ENCODE measurements at places on chromosomes 16 and 17.

GRCh38 chr16:23901178-23902033 is 65.6 kb downstream of the PRKCB start:
- no peak for DNase-seq

DNA sequence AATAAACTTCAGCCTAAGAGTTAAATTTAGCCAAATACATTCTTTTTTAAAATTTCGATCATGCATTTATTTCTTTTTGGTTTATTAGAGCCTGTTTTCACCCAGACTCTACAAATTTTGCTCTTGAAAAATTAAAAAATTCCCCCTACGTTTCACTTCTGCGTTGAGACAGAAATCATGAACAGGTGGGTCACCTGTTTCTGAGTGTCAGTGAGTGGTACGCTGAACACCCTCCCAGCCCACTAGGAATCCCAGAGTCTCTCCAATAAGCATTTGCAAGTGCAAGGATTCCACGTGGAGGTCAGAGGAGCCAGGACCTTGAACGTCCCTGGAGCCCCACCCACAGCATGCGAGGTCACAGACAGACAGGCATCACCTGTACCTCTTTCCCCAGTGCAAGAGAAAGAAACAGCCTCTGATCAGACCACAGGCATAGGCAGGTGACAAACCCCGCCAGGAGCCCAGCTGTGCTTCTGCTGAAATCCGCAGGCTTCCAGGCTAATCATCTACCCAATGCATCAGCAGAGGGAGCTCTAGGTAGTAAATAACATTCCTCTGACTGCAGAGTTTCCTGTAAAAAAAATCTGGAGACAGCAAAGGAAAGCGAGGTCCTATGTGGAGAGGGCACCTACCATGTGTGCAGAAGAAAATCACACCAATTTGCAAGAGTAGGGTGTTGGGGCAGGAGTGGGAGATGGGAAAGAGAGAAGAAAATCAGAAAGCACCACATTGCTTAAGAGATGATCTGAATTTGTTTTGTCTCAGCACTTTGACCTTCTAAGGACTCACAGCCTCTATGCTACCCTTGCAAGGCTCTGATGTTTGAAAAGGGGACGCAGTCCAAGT is 5.9 kb upstream of the XYLT1 start:
- no peak for DNase-seq

DNA sequence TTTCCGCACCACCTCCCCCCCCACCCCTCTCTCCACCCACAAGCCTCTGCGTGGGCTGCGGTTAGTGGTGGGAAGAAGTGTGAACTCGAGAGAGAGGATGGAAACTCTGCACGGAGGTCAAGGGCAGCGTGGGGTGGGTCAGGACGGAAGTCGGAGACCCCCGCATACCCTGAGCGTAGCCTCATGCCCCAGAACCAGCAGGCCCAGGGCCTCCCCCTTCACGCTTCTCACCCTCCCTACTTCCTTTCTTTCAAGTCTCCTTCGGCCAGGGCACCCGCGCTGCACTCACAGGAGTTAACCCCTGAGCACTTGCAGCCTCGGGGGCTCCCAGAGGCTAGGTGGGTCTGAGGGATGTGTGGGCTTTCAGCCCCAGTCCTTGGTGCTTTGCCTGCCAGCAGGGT is 9.2 kb downstream of the TBKBP1 start:
- no peak for DNase-seq

GRCh38 chr17:62045517-62045916 is 19.6 kb downstream of the MED13 start:
- DNase-seq: no peak

GRCh38 chr17:57810721-57811637 is 38.9 kb downstream of the MRPS23 start:
- DNase-seq: no peak

DNA sequence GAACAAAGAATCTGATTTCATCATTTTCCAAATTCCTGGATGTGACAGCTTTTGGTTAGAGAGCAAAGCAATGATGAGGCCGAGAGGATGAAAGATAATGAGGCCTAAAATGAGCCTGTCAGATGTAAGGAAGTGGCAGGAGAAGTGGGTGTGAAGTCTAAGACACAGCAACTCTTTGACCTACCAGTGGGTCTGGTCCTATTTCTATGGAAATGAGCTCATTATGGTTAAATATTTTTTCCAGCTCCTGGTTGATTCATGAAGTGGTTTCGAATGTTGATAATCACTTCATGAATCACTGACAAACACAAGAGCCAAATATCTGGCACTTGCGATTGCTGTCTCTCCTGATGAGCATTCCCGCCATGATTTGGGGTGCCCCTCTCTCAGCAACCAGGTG is 273.3 kb upstream of the CDH5 start:
- DNase-seq: no peak

GRCh38 chr16:85205747-85206471 is 93.6 kb upstream of the CIBAR2 start:
- DNase-seq: no peak

GRCh38 chr17:75480281-75480680 is 23.8 kb downstream of the TMEM94 start:
- DNase-seq: no peak

DNA sequence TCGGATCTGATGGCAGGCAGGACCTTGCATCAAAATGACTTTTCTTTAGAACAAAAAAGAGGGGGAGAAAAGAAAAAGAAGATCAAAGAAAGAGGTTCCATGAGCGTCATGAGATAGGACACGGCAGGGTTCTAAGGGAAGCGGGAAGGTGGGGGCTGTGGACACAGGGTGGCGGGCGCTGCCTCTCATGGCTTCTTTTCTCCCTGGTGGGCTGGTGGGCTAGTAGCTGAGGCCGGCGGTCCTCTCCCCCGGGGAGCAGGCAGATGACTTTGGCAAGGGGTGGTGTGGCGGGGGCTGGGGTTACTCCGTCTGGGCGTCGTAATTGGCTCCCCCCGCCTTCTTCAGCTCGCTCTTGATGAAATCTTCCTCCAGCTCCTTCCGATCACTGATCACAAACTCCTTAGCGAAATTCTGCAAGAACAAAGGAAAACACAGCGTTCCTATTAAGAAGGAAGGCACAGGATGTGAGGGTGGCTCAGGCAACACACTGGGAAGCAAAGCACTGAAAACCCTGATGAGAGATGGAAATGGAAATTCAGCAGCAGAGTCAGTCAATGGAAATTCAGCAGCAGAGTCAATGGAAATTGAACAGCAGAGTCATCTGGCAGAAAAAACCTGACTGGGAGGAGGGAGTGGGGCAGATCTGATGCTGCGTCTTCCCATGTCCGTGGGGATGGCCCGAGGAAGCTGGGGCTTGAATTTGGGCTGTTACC is 51.2 kb downstream of the COTL1 start:
- DNase-seq: no peak

- DNase-seq: no peak
Measured at GRCh38 chr17:14818469-14818868, 446.7 kb downstream of the PMP22 start.

DNA sequence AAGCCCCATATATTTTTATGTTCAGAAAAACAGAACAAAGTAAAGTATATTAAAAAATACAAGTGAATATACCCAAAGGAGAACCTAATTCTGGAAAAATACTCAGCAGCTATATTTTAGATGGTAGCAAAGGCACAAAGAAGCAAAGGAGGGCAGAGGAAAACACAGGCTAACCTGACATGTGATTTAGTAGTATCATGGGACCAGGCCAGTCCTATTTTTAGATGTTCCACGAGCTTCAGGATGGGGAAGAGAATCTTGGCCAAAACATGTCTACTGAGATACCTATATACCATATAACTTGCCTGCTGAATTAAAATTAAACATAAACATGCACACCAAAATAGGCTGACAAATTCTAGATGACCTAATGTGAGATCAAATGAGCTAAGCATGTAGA is 32.9 kb downstream of the SMYD4 start:
- no peak for DNase-seq

GRCh38 chr17:65155622-65156021 is 18.5 kb downstream of the RGS9 start:
- no peak for DNase-seq

- no peak for DNase-seq
Measured at GRCh38 chr17:18368946-18369345, 5.6 kb upstream of the SHMT1 start.

DNA sequence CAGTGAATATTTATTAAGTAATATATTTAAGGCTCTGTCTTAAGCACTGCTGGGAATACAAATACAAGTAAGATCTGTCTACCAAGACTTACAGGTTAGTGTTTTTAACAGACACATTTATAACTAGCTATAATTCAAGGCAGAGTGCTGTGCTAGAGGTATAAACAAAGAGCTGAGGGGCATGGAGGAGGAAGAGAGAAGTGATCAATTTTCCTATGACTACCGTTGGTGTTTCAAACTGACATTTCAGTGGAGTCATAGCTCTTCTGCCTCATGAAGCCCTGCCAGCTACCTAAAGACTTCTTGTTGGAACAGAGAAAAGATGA is 79.9 kb downstream of the CYB561 start:
- no peak for DNase-seq

DNA sequence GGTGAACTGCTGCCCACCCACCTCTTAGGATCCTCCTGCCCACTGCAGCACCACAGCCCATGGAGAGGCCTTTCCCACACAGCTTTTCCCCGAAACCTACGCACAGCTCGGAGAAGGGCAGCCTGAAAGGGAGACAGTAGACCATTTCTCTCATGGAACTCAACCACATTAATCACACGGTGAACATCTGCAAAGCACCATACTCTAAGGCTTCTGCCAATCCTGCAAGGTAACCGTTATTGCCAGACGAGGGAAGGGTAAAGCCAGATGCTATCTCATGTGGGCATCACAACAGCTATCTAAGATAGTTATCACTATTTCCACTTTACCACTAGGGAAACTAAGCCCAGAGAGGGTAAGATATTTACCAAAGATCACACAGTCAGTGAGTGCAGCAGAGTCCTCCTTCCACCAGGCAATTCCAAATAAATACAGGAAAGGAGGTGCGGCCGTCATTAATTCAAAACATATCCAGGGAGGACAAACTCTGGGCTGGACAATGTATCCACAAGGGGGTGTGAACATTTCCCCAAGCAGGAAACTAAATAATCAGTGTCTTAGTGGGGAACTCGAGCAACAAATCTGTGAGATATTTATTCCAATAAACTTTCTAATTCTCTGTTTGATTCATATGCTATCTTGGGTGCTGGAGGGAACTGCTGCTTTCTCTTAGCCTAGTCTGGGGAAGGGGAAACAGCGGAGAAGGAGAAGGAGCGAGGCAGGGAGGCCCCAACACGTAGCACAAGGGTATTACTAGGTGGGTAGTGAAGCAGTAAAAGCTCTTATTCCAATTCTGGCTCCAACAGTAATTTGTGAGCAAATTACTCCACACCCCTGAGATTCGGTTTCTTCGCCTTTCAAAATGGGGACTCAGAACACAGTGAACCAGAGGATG is 723 bp downstream of the TMEM186 start:
- DNase-seq: no peak

DNA sequence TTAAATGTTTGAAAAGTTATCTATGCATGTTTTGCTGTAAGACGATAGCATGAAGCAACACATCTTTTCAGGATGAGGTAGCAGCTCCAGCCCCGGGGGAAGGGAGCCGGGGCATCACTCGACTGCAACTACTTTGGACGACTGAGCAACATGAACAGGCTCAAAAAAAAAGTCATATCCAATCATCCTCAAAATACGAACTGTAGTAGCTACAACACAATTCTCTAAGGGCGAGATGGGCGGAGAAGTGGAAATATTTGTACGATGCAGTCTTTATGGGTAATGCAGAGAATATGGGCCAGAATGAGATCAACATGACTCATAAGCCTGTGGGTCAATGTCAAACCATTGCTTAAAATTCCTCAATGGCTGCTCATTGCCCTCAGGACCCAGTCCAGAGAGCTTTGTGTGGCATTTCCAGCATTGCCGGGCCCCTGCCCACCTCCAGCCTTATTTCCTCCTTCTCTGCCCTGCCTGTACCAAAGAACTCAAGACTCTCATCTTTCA is 17.7 kb upstream of the SMURF2 start:
- DNase-seq: no peak

DNA sequence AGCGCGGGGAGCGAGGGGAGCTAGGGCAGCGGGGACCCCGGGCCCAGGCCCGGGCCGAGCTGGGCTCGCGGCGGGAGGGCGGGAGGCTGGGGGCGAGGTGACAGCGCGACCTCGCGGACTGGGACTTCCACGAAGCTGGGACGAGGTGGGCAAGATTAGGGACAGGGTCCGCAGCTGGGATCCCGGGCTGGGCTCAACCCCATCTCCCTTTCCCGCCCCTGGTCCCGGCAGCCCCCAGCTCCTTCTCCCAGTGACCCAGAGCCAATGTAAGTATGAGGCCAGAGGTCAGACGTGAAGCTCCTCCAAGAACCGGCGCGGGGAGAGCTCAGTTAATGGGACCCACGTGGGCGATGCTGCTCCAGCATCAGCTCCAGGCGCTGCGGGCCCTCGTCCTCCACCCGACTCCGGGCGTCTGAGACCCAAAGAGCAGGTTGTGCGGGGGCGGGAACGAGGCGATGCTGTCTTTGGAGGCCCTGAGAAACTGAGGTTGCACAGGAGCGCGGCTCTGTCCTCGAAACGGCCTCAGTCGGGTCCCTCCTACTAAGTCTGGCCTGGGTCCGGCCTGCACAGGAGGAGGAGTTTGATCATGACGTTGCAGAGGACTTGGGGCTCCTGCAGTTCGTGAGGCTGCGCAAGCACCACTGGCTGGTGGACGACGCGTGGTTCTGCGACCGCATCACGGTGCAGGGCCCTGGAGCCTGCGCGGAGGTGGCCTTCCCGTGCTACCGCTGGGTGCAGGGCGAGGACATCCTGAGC is 585 bp downstream of the ALOX12 start:
- DNase-seq: no peak
